Astrocyte (in vitro differentiated cells and primary cell): ENCODE measurements at places on chromosomes 2 and 18. TPM values are rescaled to one million over a fixed set of nuclear protein-coding genes. Genes with fewer than 3 reads are reported as not detected.

- no peak for DNase-seq
These were observed 124.2 kb downstream of the RPIA start for GRCh38 chr2:88815697-88816096.

PHLPP1 gene
- 11.2 and 13.3 TPM in 2 replicates for total RNA-seq

DNA sequence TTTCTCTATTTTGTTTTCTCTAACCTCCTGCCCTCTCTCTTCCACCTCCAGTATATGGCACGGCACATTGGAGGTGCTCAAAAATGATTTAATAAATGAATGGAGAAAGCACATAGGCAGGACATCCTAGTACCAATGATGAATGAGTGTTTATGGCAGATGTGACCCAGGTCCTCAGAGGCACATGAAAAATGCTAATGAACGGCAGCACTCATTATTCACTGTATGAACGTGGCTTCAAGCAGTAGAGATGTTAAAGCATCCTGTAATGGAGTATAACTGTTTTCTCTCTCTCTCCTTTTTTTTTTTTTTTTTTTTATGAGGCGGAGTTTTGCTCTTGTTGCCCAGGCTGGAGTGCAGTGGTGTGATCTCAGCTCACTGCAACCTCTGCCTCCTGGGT, 72.4 kb downstream of the MBP start:
- DNase-seq, result no peak

DNA sequence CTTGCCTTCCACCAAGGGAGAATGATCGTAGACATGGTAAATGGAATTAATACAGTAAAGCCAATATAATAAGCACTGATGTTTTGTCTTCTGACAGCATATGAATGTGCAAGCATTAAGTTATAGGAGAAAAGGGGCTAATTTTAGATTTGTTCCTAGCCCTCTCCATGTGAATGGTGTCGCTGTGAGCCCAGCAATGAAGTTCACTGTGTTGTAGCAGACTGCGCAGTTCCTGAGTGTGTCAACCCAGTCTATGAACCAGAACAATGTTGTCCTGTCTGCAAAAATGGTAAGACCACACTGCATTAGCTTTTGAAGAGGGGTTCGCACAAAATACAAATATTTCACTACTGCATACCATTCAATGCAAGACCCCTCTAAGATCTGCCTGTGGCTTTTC, 25.6 kb downstream of the VWC2L start:
- DNase-seq, result no peak

RNF181 gene
- 155 and 176 TPM in 2 replicates for total RNA-seq
